ENCODE measurements at places on chromosomes 1 and 21. TPM values are rescaled to one million over a fixed set of nuclear protein-coding genes. Genes with fewer than 3 reads are reported as not detected.
A peak's percentile ranks its signal among the peaks of the same experiment; 100 is the strongest.

DNA sequence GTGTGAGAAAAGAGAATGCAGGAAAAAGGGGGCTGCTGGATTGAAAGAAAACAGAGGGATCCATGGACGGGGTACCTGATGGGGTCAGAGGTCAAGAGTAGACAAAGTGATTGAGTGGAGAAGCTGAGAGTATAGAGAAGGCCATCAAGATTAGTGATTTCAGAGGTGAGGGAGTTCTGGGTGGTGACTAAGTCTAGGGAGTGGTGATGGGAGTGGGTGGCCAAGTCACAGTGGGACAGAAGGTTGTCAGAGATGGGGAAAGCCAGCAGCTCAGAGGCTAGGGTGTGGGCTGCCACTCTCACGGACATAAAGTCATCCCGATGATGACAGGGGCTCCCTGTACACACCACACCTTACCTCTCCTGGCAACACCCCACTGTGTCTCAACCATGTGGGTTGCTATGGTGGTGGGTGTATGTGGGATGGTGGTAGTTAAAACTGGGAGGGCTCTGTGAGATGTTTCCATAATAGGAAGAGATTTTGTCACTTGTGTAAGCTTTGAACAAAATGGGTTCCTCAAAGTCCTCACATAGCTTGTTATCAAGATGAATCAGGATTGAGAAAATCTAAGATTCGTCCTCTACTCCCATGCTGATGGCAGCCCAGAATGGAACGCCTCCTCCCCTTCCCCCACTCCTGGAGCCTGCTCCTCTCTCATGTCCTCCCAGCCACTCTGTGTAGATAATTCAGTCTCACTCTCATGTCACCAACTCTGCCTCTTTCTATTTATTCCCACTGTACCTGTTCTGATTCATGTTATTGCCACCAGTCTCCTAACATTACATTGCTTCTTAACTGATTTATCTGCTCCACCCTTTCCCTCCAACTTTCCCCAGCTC is 20.3 kb upstream of the CSF1 start:
- H3K27me3 ChIP-seq, result peaks cover 3% of the 10 kb centered on the region
- no peak overlapping the region for H3K4me3 ChIP-seq
- DNase-seq, result no peak
- no peak overlapping the region for H3K27ac ChIP-seq
- peaks cover 17% of the 10 kb centered on the region for H3K4me1 ChIP-seq
- no peaks in the 10 kb centered on the region for H3K36me3 ChIP-seq

- H3K4me1 ChIP-seq, result no peaks in the 10 kb centered on the region
- H3K27ac ChIP-seq, result no peak overlapping the region
- no peak for DNase-seq
- no peaks in the 10 kb centered on the region for H3K36me3 ChIP-seq
Observed at GRCh38 chr1:219325368-219325742, 151.7 kb downstream of the LYPLAL1 start.

DNA sequence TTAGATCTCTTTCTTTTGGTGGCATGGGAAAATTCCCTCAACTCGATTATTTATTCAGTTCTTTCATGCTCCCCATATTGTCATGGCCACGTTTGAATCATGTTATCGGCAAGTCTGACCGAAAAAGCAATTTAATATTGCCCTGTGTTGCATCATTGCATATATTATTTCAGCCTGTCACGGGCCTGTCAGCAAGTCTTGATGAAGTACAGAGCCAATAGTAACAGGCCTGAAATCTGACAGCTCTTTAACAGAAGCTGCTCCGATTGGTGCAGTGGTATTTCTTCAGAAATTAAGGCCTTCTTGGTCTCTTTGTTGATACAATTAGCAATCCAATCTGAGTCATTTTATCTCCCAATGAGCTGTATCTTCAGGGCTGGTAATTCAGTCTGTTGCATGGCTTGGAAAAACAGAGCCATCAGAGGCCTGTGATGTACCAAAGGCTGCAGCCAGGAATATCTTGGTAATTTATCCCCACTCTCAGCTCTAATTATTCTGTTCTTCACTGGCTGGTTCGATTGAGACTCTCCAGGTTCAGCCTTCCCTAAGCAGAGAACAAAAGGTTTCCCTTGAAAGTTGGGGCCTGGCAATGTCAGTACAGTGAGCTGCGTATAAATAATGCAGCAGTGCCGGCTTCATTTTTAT is 149.5 kb downstream of the FGGY start:
- peak overlapping the region; percentile 63 for H3K27ac ChIP-seq
- peak; percentile 27 for DNase-seq
- H3K36me3 ChIP-seq, result no peaks in the 10 kb centered on the region
- no peaks in the 10 kb centered on the region for H3K27me3 ChIP-seq
- H3K4me1 ChIP-seq, result peaks cover 10% of the 10 kb centered on the region

- H3K36me3 ChIP-seq, result no peaks in the 10 kb centered on the region
- peaks cover 12% of the 10 kb centered on the region for H3K4me1 ChIP-seq
- DNase-seq, result no peak
- H3K4me3 ChIP-seq, result no peak overlapping the region
Observed at GRCh38 chr1:12180315-12180714, 13.5 kb downstream of the TNFRSF1B start.

GRCh38 chr1:153617663-153618062 is 1.5 kb upstream of the S100A14 start:
- H3K36me3 ChIP-seq, result no peaks in the 10 kb centered on the region
- no peak overlapping the region for H3K27ac ChIP-seq
- peaks cover 5% of the 10 kb centered on the region for H3K4me1 ChIP-seq
- no peak overlapping the region for H3K4me3 ChIP-seq
- no peak for DNase-seq

- peak; percentile 89 for DNase-seq
- no peaks in the 10 kb centered on the region for H3K36me3 ChIP-seq
- H3K4me3 ChIP-seq, result no peak overlapping the region
- H3K27me3 ChIP-seq, result peaks cover 83% of the 10 kb centered on the region
- H3K27ac ChIP-seq, result no peak overlapping the region
Observed at GRCh38 chr1:228781161-228781808, 46.0 kb downstream of the RHOU start.

Gene FCER1G
- total RNA-seq, result not detected

DNA sequence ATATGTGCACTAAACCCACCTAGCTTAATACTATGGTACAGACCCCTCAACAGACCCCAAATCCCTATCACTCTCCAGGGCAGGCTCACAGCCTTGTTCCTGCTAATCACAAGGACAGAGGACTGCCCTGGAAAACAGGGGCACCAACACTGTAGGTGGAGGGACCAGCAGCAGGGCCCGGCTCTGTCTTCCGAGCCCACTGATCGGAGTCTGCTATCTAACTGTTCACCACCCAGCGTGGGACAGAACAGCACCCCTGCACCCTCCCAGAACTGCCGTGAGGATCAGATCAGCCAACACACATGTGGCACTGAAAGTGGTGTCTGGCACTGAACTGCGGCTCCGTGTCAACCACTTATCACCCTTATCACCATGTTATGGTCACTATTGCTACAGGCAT is 6.2 kb downstream of the WDR4 start:
- H3K27ac ChIP-seq, result no peak overlapping the region
- no peaks in the 10 kb centered on the region for H3K27me3 ChIP-seq
- DNase-seq, result no peak
- H3K36me3 ChIP-seq, result peaks cover 17% of the 10 kb centered on the region
- peaks cover 2% of the 10 kb centered on the region for H3K4me1 ChIP-seq

Gene CELA2A
- not detected for total RNA-seq

Gene GUCA2A
- not detected for total RNA-seq

DNA sequence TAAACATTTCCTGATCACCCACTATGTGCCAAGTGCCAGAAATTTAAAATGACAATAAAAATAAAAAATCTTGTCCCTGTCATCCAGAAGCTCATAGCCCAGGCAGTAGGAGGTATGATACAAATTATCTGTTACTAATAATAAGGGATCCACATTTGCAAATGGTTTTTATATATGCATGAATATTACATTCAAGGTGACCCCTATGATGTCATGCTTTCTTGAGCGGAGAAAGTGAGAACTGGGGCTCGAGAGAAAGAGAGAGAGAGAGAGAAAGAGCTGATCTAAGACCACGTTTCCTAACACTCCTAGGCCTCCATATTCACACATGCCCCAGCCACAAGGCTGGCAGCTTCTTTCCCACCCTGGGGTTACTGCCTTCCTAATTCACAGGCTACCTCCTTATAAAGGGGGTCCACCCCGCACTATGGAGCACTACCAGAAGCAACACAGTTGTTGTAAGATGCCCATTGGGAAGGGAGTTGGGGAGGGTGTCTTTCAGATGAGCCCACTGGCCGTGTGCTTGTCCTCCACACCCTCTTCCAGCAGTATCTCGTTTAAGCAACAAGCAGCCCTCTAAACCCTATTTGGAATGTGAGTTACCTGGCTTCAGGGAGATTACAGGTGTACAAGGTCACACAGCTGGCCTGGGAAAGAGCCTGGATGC is 28.8 kb upstream of the LRRN2 start:
- H3K4me1 ChIP-seq, result peaks cover 8% of the 10 kb centered on the region
- no peak for DNase-seq
- H3K27me3 ChIP-seq, result peaks cover 12% of the 10 kb centered on the region

- no peaks in the 10 kb centered on the region for H3K4me1 ChIP-seq
- H3K27me3 ChIP-seq, result no peaks in the 10 kb centered on the region
Observed at GRCh38 chr1:78447086-78447485, 43.7 kb upstream of the PTGFR start.

DNA sequence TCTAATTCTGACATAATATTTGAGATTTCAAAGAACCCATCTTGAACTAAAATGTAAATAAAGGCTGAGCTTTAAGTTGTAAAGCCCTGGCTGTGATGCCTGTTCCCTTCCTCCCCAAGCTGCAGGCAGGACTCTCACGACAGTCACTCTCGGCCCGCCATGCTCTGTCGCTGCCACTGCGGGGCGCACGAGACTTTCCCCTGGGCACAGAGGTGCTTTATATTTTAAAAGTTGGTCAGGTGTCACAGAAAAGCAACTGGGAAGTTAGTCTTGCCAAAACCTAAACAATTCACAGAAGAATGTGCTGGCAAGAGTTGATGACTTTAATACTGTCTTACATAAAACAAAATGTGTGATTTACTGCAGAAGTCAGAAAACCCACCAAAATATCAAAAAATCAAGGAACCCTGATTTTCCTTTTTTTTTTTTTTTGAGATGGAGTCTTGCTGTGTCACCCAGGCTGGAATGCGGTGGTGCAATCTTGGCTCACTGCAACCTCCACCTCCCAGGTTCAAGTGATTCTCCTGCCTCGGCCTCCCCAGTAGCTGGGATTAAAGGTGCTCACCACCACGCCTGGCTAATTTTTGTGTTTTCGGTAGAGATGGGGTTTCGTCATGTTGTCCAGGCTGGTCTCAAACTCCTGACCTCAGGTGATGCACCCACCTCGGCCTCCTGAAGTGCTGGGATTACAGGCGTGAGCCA is 10.7 kb downstream of the LRRC47 start:
- peak; percentile 45 for DNase-seq
- no peak overlapping the region for H3K4me3 ChIP-seq
- H3K4me1 ChIP-seq, result no peaks in the 10 kb centered on the region
- H3K36me3 ChIP-seq, result peaks cover 47% of the 10 kb centered on the region

Gene LCE1E
- total RNA-seq, result not detected

DNA sequence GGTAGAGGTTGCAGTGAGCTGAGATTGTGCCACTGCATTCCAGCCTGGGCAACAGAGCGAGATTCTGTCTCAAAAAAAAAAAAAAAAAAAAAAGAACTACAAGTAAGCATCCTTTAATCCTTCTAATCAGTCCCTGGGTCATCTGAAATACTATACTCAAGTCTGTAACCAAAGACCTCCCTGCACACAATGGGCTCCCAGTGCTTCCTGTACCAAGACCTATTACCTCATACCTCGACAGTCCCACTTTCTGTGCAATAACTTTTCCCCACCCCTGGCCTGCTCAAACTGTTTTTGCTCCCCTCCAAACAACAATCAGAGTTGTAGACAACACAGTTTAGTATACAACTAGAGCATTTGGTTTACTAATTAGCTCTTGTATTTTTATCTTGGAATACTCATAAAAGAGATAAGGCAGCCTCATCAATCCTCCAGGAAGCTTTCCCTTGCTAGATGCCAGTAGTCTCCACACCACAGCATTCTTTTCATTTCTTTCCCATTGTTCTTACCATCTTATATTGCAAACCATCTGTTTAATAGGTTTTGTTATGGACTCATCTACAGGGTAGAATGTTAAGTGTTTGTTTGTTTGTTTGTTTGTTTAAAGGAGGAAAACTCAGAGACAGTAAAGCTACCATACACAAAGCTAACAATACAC is 19.2 kb upstream of the RLF start:
- no peaks in the 10 kb centered on the region for H3K4me1 ChIP-seq
- peak; percentile 32 for DNase-seq
- H3K27ac ChIP-seq, result no peak overlapping the region
- H3K27me3 ChIP-seq, result peaks cover 35% of the 10 kb centered on the region
- no peak overlapping the region for H3K4me3 ChIP-seq

Gene SOX13
- 39.7 TPM for total RNA-seq

Gene WNT3A
- total RNA-seq, result not detected

GRCh38 chr1:178037510-178038253 is 56.2 kb upstream of the RASAL2 start:
- no peak overlapping the region for H3K27ac ChIP-seq
- H3K27me3 ChIP-seq, result no peaks in the 10 kb centered on the region
- H3K4me3 ChIP-seq, result peak overlapping the region; percentile 29
- no peaks in the 10 kb centered on the region for H3K4me1 ChIP-seq
- H3K36me3 ChIP-seq, result no peaks in the 10 kb centered on the region

DNA sequence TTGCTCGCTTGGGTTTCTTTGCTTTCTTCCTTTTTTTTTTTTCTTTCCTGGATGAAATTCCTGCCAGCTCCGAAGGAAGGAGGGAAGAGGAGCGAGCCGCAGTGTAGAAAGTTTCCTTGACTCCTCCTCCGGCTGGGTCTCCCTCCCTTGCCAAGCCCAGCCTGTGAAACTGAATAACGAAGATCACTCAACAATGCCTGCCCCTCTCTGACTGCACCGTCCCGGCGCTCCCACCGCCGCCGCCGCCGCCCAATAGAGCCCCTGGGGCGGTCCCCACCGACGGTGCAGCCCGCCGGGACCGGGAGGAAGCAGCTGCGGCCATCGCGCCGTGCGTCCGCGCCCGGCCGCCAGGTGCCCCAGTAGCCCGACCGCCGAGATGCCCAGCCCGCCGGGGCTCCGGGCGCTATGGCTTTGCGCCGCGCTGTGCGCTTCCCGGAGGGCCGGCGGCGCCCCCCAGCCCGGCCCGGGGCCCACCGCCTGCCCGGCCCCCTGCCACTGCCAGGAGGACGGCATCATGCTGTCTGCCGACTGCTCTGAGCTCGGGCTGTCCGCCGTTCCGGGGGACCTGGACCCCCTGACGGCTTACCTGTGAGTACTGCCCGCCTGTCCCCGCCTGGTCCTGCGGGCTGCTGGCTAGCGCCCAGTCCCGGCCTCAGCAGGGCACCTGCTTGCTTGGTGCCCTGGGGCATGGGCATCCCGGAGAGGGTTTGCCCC is at the start of gene LGR6:
LGR6 (plus strand) TSS at position 186 of the 714 bp plus-strand sequence; CDS start at position 377, 191 bp downstream.
- peaks cover 51% of the 10 kb centered on the region for H3K27me3 ChIP-seq
- no peaks in the 10 kb centered on the region for H3K36me3 ChIP-seq
- DNase-seq, result peak; percentile 25
- H3K4me1 ChIP-seq, result no peaks in the 10 kb centered on the region
- peak within 1 kb of the TSS; percentile 18 for H3K4me3 ChIP-seq

Gene RGS16
- total RNA-seq, result 1.9 TPM
